Daoy (cell line): ENCODE measurements at places on chromosomes 16 and 17. TPM values are rescaled to one million over a fixed set of nuclear protein-coding genes. Genes with fewer than 3 reads are reported as not detected.

The SPN gene
- total RNA-seq, result 0.40 and 0.89 TPM in 2 replicates

The QPRT gene
- total RNA-seq, result 0.11 TPM in 1 of 2 replicates, not detected in the other

The NATD1 gene
- 0.83 and 0.86 TPM in 2 replicates for total RNA-seq

The IFT20 gene
- total RNA-seq, result 53.2 and 57.4 TPM in 2 replicates

The CCDC78 gene
- total RNA-seq, result 0.23 and 0.24 TPM in 2 replicates

The PHOSPHO1 gene
- 3.2 TPM in 1 of 2 replicates, not detected in the other for total RNA-seq

The SMPD3 gene
- total RNA-seq, result 0.17 TPM in 1 of 2 replicates, not detected in the other

The RFWD3 gene
- total RNA-seq, result 35.3 and 38.0 TPM in 2 replicates

The VPS9D1 gene
- total RNA-seq, result 3.3 and 4.7 TPM in 2 replicates

The CHST5 gene
- 0.30 TPM in 1 of 2 replicates, not detected in the other for total RNA-seq

The KRT12 gene
- total RNA-seq, result not detected in 2 replicates

The RUNDC1 gene
- 4.2 and 4.3 TPM in 2 replicates for total RNA-seq

The CDT1 gene
- total RNA-seq, result 23.1 and 30.6 TPM in 2 replicates

The GPATCH8 gene
- 6.3 and 7.7 TPM in 2 replicates for total RNA-seq

The FBXW10 gene
- 0.06 TPM in 1 of 2 replicates, not detected in the other for total RNA-seq

The TVP23A gene
- not detected in 2 replicates for total RNA-seq

The CHMP6 gene
- total RNA-seq, result 17.7 and 30.9 TPM in 2 replicates

The PRR15L gene
- not detected in 2 replicates for total RNA-seq

The CRISPLD2 gene
- total RNA-seq, result 21.6 and 25.7 TPM in 2 replicates

The HOXB7 gene
- total RNA-seq, result 10.6 and 13.2 TPM in 2 replicates

The CLDN6 gene
- not detected in 2 replicates for total RNA-seq

The LLGL2 gene
- total RNA-seq, result 8.6 and 13.7 TPM in 2 replicates

The ZG16 gene
- not detected in 2 replicates for total RNA-seq

The HBA2 gene
- total RNA-seq, result 3.5 TPM in 1 of 2 replicates, not detected in the other

The ZNF286A gene
- 39.9 and 84.3 TPM in 2 replicates for total RNA-seq

The VAMP2 gene
- 2.7 and 3.5 TPM in 2 replicates for total RNA-seq

The GJD3 gene
- total RNA-seq, result not detected in 2 replicates

The MBTPS1 gene
- total RNA-seq, result 30.1 and 36.6 TPM in 2 replicates

The KRT9 gene
- total RNA-seq, result not detected in 2 replicates

The PRSS21 gene
- total RNA-seq, result not detected in 2 replicates

The PPM1E gene
- total RNA-seq, result 2.1 and 2.5 TPM in 2 replicates
